GM23248 (cell line): ENCODE measurements at places on chromosomes 16 and 17. TPM values are rescaled to one million over a fixed set of nuclear protein-coding genes. Genes with fewer than 3 reads are reported as not detected.

DNA sequence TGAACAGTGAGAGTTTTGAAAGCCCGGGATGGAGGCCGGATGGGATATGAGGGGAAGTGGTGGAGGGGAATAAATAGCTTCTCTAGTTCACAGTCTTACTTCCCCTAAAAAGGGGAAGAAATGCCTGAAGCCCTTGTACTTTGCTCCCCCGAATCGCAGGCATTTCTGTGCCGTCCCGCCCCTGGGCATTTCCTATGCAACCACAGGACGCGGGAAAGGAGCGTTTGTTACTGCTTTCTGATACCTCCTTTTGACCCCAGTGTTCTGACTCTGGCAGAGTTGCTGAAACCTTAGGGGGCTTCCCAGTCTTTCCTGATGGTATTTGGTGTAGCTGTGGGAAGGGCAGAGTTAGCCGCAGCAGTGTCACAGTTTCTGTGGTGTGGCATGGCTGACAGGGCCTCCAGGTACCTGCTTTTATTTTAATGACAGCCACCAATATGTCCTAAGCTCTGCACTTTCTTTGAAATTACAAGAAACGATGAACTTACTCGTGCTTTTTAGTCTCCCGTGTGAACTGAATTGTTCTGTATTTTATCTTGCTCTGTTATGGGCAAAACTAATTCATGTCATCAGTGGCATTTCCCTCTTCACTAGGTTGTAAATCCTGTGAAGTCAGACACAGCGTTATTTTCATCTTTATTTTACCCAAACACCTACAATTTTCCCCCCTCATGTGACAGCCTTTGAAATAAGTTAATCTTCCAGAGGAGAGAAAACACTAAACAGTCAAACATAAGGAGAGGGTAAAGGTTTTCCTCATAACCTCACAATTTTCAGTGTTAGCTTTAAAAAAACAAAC, 27.1 kb downstream of the USP10 start:
- no peaks in the 10 kb centered on the region for H3K36me3 ChIP-seq
- H3K27me3 ChIP-seq = no peaks in the 10 kb centered on the region

DNA sequence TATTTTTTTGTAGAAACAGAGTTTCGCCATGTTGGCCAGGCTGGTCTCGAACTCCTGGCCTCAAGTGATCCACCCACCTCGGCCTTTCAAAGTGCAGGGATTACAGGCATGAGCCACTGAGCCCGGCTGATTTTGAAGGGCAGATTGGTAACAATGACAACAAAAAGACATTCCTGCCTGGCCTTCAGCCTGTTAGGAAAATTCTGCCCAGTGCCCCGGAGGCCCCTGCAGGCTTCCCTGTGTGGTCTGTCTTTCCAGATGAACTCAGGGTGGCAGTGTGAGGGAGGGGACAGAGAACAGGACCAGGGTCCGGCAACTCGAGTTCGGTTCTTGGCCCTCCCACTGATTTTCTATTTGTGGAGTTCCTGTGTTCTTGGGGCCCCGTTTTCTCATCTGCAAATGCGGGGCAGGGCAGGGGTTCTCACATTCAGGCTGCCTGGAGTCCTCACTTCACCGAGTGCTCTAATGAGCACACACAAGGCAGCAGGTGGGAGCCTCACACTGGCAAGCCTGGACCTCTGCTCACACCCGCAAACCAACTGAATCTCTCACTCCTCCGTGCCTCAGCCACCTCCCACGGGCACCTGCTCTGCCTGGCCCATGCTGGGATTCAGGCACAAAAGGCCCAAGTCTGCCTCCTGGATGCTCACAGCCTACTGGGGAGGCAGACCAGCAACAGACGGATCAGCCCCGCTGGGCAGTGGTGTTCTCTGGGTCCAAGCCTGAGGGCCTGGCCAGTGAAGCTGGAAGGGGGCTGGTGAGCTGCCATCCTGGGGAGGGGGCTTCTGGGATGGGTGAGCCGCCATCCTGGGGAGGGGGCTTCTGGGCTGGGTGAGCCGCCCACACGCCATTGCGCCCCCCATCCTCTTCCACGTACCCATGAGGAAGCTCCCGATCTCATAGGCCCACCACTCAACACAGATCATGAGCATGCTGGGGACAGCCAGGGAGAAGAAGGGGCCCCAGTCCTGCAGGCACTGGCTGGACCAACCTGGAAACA, 10.3 kb downstream of the SLC47A2 start:
- H3K27me3 ChIP-seq = no peaks in the 10 kb centered on the region
- H3K4me1 ChIP-seq = no peaks in the 10 kb centered on the region
- no peak overlapping the region for H3K27ac ChIP-seq
- no peaks in the 10 kb centered on the region for H3K36me3 ChIP-seq
- no peak overlapping the region for H3K4me3 ChIP-seq

DNA sequence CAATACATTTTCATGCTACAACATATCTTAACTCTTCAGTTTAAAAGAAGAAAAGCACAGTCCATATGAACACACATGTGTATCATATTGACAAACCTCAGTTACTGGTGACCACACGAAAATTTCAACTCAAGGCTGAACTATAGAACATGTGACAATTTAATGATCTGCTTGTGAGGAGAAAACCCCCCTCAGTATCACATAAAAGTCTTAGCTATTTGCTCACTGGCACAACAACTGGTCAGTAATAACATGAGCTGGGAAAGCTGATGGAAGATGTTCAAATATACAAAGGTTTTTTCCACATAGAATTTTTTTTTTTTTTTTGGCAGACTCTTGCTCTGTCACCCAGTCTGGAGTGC, 19.5 kb downstream of the ZNF652 start:
- H3K4me3 ChIP-seq = peak overlapping the region; percentile 30
- H3K36me3 ChIP-seq = no peaks in the 10 kb centered on the region
- no peaks in the 10 kb centered on the region for H3K27me3 ChIP-seq
- no peak overlapping the region for H3K27ac ChIP-seq
- DNase-seq = peak; percentile 12

GRCh38 chr17:7131423-7131791, 16.8 kb upstream of the ASGR2 start:
- H3K36me3 ChIP-seq = no peaks in the 10 kb centered on the region
- H3K4me1 ChIP-seq = no peaks in the 10 kb centered on the region
- H3K27ac ChIP-seq = no peak overlapping the region
- peaks cover 26% of the 10 kb centered on the region for H3K27me3 ChIP-seq

Gene ARHGAP44
- total RNA-seq = 0.11 and 0.13 TPM in 2 replicates
